ENCODE measurements at places on chromosomes 4 and X. TPM values are rescaled to one million over a fixed set of nuclear protein-coding genes. Genes with fewer than 3 reads are reported as not detected.

- no peak for DNase-seq
Observed at GRCh38 chrX:152918707-152919106, 20.8 kb downstream of the ZNF185 start.

DNA sequence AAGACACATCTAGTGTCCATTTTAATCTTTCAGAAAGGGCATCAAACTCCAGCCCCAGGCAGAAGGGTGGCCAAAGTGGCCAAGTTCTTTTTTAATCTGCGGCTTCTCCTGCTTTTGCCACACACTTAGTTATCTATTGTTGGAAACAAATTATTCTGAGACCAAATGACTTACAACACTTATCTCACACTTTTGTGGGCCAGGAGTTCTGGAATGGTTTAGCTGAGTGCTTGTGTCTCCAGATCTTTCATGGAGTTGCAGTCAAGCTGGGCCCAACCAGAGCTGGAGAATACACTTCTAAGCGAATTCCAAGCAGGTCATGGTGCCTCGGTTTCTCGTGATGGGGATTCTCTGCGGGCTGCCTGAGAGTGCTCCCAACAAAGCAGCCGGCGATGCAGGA, 4.0 kb downstream of the TXK start:
- DNase-seq = no peak

- DNase-seq = no peak
Observed at GRCh38 chr4:122810669-122811068, 16.0 kb upstream of the FGF2 start.

DNA sequence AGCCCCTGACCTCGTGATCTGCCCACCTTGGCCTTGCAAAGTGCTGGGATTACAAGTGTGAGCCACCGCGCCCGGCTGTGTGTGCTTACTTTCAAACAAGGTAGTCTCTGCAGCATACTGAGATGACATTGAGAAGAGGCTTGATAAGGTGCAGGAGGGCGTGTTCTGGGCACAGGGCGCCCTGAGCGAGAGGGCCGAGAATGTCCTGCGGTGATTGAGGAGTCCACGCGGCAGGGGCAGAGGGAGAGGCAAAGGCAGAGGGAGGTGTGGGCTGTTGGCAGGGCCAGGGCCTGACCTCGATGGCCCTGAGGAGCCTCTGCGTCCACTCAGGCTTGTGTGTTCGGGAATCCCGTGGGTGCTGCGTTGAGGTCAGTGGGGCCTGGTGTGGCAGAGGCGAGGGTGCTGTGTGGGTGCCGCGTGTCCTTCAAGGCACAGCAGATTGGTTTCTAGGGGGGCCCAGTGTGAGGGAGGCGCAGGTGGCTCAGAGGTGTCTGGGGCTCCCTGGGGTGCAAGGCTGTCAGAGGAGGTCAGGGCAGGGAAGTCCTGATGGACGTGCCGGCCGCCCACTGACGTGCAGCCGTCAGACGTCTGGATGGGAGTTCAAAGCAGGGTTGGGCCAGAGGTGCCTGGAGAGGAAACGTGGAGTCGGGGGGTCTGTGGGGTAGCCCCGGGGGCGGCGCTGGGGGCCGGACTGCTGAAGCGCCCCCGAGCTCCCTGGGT, 12.1 kb downstream of the PCGF3 start:
- no peak for DNase-seq

DNA sequence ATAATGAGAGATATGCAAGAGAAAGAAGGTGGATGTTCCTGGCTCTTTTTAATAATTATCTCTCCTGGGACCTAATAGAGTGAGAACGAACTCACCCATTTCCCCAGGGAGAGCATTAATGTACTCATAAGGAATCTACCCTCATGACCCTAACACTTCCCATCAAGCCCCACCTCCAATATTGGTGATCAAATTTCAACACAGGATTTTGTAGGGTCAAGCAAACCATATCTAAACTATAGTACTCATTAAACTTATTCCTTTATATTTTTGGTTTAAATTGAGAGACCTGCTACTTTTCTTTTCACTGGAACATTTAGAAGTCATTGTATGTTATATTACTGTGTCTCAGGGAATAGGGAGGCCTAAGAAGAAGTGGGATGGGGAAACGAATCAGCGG, 2.6 kb downstream of the UGT2A3 start:
- no peak for DNase-seq

- DNase-seq = no peak
Observed at GRCh38 chr4:81152839-81153713, 61.9 kb downstream of the PRKG2 start.

DNA sequence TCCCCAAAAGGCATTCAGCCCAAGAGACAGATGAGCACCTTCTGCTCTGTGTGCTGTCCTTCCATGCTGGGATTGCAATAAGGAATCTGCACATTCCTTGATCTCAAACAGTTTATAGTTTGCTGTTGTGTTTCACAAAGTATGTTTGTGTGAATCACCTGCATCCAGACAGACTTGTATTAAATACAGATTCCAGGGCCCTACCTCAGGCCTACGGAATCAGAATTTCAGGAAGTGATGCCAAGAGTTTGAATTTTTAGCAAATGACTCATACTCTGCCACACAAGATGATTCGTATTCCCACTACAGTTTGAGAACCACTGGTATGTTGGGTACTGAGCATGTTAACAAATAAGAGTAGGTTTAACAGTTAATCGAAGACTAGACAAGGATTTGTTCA, 7.0 kb downstream of the VAMP7 start:
- DNase-seq = no peak

DNA sequence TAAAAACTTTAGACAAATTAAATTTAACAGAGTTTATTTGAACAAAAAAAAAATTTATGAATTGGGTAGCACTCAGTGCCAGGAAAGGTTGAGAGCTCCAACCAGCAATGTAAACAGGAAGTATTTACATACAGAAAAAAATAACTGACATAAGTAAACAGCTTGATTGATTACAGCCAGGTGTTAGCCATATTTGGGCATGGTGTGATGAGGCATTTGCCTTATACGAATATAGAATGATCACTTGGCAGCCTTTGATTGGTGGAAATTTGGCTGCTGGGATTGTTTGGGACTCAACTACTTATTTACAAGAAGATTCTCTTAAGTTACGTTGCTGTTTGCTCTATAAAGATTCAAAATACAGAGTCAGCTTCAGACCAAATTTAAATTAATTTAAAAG, 172.0 kb downstream of the ADAM29 start:
- no peak for DNase-seq

GRCh38 chrX:29531336-29531735, 684.0 kb upstream of the MAGEB2 start:
- no peak for DNase-seq

- no peak for DNase-seq
Observed at GRCh38 chrX:101203761-101204351, 15.7 kb upstream of the DRP2 start.

DNA sequence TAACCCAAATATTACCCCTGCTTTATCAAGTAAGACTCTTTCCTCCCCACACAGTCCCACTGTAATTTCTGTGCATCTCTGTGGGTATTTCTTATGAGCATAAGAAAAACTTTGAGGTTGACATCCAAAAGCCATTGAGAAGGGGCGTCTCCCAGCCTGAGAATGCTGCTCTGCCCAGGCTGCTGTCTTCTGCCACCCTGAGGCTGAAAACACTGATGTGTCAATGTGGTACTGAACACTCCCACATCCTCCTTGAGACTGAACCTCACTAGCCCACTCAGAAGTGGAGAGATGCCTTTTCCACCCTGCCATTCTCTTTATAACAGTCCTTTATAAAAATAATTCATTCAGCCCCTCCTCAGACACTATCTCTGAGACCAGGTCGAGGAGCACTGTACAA, 120.8 kb downstream of the SMIM20 start:
- DNase-seq = no peak

GRCh38 chr4:145735347-145735675, 55.4 kb downstream of the C4orf51 start:
- no peak for DNase-seq

DNA sequence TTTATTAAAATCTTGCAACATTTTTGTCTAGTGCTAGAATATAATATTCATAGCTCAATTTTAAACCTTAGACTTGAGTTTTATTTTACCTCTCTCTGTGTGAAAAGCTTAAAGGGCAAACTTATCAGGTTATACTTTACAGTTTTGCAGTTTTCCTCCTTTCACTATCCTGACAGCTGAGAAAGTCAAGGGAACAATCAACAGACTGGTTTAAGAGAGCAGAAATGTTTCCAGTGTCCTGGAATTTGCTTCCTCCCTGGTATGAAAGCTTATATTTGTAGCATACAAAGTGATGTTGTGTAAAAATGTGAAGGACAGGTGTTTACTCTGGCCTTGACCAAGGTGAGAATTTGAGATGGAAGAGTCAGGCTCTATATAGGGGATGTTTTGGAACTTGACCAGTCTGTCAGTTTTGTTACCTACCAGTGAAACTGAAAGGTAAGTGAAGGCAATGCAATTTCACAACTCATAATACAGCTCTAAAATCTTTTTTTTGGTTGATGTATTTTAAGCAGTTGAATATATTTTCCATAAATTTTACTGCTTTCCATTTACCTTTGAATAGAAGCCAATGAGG, 64.6 kb downstream of the FHIP1A start:
- DNase-seq = no peak

- DNase-seq = no peak
Observed at GRCh38 chr4:101277671-101278070, 69.7 kb downstream of the PPP3CA start.

- DNase-seq = no peak
Observed at GRCh38 chr4:19999775-20000414, 251.8 kb upstream of the SLIT2 start.

GRCh38 chrX:110442635-110443034, 84.0 kb downstream of the RTL9 start:
- no peak for DNase-seq

GRCh38 chr4:30836231-30836630, 116.1 kb downstream of the PCDH7 start:
- no peak for DNase-seq

DNA sequence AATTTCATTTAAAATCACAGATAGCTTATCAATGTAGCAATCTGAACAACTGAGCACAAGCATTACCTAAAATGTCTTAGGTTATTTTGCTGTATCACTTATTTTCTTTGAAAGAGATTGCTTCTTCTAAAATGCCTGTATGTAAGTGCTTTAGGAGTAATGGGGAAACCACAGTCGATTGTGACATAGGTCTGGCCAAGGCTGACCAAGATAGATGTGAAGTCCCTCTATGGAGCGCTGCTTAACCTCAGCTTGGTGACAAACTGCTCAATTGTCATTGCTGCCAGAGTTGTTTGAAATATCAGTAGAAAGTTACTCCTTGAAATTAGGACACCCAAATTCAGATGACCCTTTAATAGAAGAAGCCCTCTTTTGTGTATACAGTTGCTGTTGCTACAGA, 401.9 kb upstream of the NDST4 start:
- no peak for DNase-seq

- DNase-seq = no peak
Observed at GRCh38 chr4:89298155-89298554, 9.4 kb downstream of the GPRIN3 start.

- DNase-seq = no peak
Observed at GRCh38 chr4:109754093-109754857, 24.4 kb upstream of the PLA2G12A start.

GRCh38 chr4:82423245-82424054, 6.8 kb downstream of the HNRNPDL start:
- DNase-seq = no peak

GRCh38 chrX:121949041-121949760, 901.8 kb downstream of the GLUD2 start:
- DNase-seq = no peak

GRCh38 chr4:128060121-128060698, 902 bp upstream of the LARP1B start:
- no peak for DNase-seq

- no peak for DNase-seq
Observed at GRCh38 chr4:142719854-142720541, 126.1 kb downstream of the INPP4B start.

- no peak for DNase-seq
Observed at GRCh38 chr4:28832444-28832843, 1887.7 kb upstream of the PCDH7 start.

DNA sequence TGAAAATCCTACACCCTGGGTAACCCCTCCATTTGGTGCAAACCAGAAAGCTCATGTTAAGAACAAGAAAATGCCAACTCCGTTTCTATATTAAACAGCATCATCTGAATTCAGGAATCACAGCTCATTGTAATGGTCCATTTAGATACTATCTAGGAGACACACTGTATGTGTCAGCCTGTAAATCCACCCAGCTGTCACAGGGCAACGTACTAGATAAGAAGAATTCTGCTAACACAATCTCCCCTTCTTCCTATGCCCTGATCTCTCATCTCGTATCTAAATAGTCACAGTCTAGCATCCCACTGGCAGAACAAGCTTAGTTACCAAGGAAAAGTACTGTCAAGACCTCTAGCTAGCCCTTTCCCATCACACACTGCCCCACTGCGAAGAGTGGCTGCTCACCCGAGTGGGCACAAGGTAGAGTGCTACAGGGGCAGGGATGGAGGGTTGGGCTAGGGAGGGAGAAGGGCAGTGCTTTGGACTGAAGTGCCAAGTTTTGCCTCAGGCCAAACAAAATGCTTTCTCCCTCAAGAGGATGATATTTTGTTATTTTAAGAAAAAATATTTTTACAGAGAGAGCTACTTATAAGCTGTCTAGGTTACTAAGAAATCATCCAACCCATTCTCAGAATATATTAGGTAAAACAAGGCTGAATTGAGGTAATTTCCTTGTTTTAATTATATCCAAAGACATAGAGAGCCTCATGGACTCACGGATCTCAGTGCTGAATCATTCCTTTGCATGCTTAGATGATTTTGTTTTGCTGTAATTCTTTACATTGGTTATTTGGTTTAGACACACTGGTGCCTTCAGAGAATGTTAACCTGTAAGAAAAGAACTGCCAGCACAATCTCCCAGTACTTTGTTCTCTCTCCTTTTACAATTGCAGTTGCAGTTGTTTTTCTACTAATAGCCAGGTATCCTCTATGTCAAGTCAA, 196.6 kb downstream of the PRDM5 start:
- DNase-seq = no peak

- no peak for DNase-seq
Observed at GRCh38 chrX:77628294-77629025, 157.6 kb downstream of the ATRX start.

- DNase-seq = no peak
Observed at GRCh38 chrX:131944936-131945902, 77.9 kb upstream of the STK26 start.

The CSAG1 gene
- not detected for total RNA-seq

The ODAPH gene
- not detected for total RNA-seq

The SERPINA7 gene
- not detected for total RNA-seq

The SLC10A6 gene
- total RNA-seq = 1.6 TPM

The POU3F4 gene
- total RNA-seq = not detected

The SSX2 gene
- total RNA-seq = not detected

The ZCCHC18 gene
- total RNA-seq = 0.49 TPM

The GABRG1 gene
- not detected for total RNA-seq

The PAK3 gene
- 7.6 TPM for total RNA-seq

The SEL1L3 gene
- 100 TPM for total RNA-seq

The BMX gene
- total RNA-seq = 1.4 TPM

The SPANXN5 gene
- not detected for total RNA-seq

The CPLX1 gene
- total RNA-seq = 6.7 TPM

The XAGE1A gene
- not detected for total RNA-seq

The MAGEB4 gene
- not detected for total RNA-seq

The SOWAHB gene
- 14.3 TPM for total RNA-seq

The MAB21L2 gene
- not detected for total RNA-seq

The RPL36A gene
- 427 TPM for total RNA-seq

The ESX1 gene
- total RNA-seq = not detected

The HDX gene
- total RNA-seq = 10.3 TPM
